CD4-positive, alpha-beta T cell (primary cell): ENCODE measurements at places on chromosomes 13 and 19. TPM values are rescaled to one million over a fixed set of nuclear protein-coding genes. Genes with fewer than 3 reads are reported as not detected.

- DNase-seq = no peak
Observed at GRCh38 chr19:14650161-14650560, 24.5 kb downstream of the ADGRE3 start.

GRCh38 chr19:40411125-40411842 is 1.9 kb downstream of the PRX start:
- DNase-seq = no peak

GRCh38 chr13:82681535-82681934 is 1200.7 kb downstream of the SLITRK1 start:
- no peak for DNase-seq

DNA sequence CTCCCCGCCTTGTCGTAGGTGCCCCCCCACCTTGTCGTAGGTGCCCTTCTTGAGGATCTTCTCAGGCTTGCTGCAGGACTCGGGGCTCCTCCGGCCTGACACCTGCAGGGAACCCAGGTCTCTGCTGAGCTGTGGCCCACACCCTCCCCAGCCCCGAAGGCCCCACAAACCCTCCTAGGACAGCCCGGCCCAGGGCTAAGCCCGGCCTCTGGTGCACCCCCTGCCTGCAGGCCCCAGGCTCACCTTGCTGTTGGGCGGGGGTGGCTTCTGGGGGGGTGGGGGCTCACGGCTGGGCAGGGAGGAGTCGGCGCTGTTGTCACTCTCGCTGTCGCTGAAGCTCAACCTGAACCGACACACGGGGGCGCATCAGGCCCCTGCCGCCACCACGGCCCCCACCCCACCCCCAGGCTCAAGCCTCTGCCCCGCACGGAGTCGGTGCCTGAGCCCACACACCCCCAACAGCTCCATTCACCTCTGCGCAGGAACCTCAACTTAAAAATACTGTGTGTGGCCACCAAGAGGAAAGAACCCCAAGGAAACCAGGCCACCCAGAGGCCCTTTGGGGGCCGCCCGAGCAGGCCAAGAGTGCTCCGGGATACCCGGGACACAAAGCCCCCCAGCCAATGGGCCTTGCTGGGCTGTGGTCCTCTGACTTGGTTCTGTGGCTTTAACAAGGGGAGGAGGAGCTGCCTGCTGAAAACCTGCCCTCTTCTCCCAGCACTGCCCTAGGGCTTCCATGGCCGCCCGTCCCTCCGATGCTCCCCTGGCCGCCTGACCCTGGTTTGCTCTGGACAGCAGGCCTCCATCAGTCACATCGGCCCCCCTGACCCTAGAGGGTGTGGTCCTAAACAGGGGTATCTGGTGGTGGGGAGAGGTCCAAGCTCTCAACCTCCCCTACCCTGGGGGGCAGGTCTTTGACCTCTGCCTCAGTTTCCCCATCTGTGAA is 65.8 kb downstream of the MLLT1 start:
- no peak for DNase-seq

- no peak for DNase-seq
Observed at GRCh38 chr13:28527629-28528028, 32.7 kb upstream of the FLT1 start.

- DNase-seq = no peak
Observed at GRCh38 chr13:102504002-102504401, 92.8 kb upstream of the TPP2 start.

DNA sequence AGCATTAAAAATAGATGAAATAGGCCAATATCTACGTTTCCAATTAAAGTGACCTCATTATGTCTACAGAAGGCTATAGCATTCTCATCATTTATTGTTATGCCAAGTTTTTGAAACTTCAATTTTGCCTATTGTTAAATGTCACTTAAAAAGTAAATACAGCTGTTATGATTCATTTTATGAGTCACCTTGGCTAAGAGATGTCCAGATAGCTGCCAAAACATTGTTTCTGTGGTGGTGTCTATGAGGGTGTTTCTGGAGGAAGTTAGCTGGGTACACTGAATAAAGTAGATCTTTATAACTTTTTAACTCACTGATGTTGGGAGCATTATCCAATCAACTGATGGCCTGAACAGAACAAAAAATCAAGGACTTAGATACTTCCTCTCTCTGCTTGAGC is 1209.7 kb upstream of the PCDH9 start:
- DNase-seq = no peak

The DIRAS1 gene
- total RNA-seq = not detected

DNA sequence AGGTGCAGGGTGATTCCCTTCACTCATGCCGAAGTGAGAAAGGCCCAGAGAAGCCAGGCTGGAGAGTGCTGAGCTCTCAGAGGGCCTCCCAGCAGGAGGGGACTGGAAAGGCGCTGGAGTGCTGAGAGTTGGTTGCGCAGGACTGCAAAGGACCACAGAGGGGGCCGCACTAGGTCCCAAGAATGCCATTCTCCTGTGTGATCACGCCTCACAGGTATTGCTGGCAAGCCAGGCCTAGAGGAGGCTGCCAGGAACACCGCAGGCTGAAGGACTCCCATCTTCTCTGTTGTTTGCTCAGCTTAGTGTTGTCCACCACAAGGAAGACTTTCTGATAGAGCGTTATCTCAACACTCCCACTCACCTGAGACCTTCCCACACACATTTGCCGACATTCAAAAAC is 165.0 kb downstream of the FGF14 start:
- no peak for DNase-seq

DNA sequence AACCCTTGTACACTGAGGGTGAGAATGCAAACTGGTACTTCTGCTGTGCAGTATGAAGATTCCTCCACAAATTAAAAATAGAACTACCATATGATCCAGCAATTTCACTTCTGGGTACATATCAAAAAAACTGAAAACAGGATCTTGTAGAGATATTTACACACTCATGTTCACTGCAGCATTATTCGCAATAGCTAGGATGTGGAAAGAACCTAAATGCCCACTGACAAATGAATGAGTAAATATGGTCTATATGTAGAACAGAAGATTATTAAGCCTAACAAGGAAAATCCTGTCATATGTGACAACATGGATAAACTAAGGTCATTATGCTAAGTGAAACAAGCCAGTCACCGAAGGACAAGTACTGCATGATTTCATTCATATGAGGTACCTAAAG is 304.7 kb downstream of the ENOX1 start:
- DNase-seq = no peak
